ENCODE measurements at places on chromosomes 1 and 21.

DNA sequence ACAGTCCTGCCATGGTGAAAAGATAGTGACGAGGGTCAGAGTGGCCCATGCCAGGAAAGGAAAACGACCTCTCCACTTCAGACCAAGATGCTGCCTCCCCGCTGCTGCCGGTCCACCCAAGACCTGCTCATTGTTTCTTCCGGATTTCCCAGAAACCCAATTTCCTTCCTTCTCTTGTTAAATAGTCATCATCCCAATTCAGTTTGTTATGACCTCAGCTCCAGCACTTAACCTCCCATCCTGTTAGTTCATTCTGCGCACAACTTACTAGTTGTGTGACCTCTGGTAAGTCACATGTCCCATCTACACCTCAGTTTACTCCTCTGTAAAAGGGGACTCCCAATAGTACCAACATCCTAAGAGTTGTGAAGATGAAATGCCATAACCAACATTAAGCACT, 29.9 kb upstream of the PPP1R15B start:
- no peak for DNase-seq

DNA sequence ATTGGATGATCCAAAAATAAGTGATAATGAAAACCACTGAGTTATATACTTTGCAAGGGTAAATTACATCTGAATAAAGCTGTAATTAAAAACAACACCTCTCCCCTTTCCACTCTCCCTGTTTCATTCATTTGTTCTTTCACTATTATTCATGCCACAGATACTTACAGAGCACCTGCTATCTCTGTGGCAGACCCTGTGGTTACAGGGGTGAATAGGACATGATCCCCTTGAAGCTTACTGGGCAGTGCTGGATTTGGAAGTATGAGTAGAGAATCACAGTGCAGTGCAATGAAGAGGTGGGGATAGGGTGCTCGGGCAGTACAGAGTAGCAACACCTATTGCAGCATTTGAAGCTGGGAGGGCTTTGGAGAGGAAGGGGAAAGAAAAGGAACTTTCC, 21.7 kb downstream of the ARV1 start:
- DNase-seq, result no peak

DNA sequence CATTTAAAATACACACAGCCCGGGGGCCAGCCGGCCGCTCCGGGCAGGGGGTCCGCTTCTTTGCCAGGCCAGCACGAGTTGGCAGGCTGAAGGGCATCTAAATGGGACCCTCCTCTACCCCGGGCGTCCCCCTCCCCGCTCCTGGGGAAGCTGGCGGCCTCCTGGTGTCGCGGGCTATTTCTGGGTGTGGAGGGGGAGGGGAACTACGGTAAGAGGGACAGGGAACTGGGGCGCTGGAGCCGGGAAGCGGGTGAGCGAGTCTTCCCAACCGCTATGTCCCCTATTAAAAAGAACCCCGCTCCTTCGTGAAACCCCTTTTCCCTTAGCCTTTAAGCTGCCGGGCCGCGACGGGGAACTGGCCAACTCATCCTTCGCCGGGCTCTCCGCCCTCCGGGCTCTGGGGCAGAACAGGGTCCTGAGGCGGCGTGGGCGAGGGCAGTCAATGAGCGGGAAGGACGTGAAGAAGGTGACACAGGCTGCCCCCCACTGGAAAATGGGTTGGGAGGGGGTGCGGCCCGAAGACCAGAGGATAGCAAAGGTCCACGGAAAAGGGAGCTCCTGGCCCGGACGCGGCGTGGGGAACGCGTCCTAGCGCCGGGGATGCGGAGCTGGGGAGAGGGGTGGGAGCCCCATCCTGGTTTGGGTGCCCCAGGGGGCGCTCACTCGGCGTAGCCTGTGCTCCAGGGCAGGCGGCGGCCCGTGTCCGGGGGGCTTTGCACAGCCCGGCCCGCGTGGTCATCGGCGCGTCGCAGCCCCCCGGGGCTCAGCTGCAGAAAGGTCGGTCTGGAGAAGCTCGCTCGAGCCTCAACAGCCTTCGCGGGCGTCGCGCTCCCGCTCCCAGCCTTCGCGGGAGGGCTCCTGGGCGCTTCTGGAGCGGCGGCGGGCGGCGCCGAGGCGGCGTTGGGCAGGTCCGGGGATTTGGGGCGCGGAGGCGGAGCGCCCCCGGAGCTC, 544 bp downstream of the PPM1J start:
- DNase-seq, result peak; percentile 81

DNA sequence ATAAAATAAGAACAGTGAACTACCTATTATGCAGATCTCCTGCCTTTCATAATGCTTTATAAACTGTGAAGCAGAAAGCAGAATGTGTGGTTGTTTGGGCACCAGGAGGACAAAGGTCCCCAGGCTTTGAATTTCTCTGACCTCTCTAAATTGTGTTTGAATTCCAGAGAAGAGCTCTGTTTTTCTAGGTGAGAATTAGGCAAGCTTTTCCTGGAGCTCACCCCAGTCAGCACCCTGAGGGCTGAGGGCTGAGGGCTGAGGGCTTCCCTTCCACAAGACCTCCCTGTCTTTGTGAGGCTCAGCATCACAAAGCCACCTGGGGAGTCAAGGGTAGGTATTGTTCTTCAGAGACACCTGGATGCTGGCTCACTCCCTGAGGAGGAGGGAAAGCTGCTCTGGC, 45.5 kb upstream of the LRIG2 start:
- no peak for DNase-seq

DNA sequence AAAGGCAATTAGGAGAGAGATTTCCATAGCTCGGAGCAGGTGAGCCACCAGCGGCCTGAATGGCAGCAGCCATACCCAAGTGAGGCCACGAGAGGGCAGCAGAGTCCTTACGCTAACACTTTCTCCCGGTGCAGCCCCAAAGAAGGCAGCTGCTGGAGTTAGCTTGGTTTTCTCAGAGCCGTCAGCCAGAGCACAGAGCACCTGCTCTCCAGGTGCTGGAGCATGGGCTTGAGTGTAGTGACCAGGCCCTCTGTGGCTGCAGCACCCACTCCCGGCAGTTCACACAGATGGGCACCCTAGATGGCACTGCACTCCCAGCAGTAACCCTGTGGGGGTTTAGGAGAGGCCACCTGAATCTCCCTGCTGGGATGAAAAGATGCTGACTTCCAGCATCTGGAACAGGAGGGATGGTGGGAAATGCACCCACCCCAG, 45.8 kb downstream of the TMCC2 start:
- peak; percentile 90 for DNase-seq

DNA sequence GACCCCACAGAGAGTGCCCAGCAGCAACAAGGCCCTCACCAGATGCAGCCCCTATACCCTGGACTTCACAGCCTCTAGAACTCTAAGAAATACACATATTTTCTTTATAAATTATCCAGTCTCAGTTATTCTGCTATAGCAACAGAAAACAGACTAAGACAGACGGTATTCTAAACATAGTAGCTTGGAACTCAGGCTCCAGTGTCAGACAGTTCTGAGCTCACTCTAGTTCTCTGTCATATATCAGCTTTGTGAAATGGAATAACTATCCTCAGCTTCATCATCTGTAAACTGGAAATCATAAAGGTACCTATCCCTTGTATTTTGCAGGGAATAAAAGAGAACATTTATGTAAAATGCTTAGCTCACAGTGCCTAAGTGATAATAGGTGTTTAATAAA, 127.4 kb downstream of the GLUL start:
- no peak for DNase-seq

GRCh38 chr21:42857216-42857615, 22.1 kb downstream of the WDR4 start:
- DNase-seq, result no peak

GRCh38 chr1:25055324-25055780, 125.3 kb upstream of the RUNX3 start:
- no peak for DNase-seq

GRCh38 chr1:43947874-43948437, 1.2 kb downstream of the IPO13 start:
- no peak for DNase-seq
